CD4-positive, alpha-beta T cell treated with Interleukin-17A for 1 hour (primary cell): ENCODE measurements at places on chromosomes 16 and 17.

GRCh38 chr16:22353191-22353919 is 21.1 kb downstream of the CDR2 start:
- DNase-seq: peak; percentile 45

DNA sequence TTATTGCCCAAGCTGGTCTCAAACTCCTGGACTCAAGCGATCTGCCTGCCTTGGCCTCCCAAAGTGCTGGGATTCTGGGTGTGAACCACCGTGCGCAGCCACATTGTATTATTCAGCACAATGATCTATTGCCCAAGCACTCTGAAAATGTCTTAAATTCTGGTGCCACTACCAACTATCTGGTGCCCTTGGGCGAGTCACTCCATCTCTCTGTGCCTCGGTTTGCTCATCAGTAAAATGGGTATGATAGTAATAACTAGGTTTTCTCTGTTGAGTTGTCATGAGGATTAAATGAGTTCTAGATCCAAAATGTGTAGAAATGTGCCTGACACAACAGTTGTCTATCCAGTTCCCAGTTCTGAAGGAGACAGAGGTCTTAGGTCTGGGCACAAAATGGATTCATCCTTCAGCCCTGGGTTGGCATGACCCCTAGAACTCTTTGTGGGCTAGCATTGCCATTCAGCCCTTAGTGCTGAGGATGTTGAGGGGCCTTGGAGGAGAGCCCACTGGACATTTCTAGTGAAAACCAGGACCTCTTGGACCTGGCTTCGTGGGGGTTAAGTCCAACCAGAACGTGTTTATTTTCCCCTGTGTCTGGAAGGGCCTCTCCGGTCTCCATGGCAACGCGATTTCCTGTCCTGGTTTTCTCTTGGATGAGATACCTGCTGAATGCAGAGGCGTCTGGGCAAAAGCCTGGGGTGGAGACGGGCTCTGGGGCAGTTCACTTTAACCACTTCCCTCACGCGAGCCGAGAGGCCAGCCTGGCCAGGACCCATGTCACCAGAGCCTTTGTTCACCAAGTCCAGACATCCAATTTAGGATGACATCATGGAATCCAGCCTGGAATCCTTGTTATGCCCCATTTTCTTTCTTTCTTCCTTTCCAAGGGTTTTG is 43.7 kb upstream of the TNRC6A start:
- DNase-seq: no peak

DNA sequence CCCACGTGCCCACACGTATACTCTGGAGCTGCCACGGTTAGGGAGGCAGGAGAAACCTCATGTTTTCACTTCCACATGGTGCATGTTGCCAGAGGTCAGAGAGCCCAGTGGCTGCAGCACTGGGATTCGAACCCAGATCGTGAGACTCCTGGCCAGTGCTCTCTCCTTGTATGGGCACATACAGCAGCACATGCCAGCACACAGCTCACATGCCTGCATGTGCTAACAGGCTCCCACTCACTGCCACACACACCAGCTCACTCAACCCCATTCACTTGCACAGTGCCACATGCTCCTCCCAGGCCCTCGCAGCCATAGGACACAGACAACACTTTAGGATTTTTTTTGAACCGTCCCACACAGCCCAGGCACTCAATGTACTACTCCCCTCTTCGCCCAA is 49.5 kb upstream of the MRPS23 start:
- DNase-seq: no peak

GRCh38 chr17:59277031-59277430 is 54.4 kb upstream of the YPEL2 start:
- DNase-seq: no peak

DNA sequence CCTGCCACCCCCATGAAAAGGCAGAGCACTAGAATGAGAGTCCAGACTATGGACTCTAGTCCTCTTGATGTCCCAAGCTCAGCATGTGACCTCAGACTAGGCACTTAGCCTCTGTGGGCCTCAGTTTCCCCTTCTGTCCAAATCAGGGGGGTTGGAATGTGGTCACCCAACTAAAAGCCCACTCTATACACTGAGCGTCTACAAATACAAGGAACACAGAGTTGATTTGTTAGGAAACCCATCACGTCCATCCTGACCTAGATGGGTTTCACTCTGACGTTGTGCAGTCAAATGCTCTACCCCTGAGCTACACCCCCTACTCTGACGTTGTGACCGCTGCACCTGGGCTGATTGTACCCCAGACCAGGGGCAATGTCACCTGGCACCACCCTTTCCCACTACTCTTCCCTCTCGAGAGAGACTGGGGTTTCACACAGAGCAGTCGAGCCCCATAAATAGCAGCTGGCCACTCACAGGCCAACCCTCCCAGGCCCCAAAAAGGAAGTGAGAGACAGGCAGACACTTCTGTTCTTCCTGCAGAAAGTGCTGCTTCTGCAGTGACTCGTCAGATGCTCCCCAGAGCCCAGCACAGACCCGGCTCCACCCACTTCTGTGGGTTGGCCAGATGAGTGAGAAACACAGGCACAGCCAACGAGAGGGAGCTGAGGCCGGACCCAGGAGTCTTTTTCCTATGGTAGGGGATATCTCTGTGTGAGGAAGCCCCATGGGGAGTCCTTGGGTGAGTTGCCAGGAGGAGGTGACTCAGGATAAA is 16.1 kb upstream of the TNFRSF13B start:
- peak; percentile 60 for DNase-seq

DNA sequence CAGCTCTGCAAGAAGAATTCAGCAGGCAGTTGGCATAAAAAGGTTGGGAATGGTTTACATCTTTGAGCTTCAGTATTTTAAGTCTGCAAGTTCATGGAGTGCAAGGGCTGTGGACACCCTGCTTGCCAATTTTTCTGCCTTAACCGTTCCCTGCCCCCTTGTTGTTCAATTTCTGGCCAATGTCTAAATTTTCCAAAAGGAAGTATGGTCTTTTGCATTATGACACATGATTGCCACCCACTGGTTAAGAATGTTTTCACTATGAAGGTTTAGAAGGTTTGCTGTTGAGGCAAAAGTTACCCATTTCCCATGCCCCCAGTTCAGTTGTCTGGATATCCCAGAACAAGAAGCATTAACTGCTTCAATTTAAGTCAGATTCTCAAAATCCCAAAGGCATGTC is 441.9 kb downstream of the CDH13 start:
- DNase-seq: no peak

GRCh38 chr17:34261568-34262337 is 6.7 kb downstream of the CCL2 start:
- no peak for DNase-seq

DNA sequence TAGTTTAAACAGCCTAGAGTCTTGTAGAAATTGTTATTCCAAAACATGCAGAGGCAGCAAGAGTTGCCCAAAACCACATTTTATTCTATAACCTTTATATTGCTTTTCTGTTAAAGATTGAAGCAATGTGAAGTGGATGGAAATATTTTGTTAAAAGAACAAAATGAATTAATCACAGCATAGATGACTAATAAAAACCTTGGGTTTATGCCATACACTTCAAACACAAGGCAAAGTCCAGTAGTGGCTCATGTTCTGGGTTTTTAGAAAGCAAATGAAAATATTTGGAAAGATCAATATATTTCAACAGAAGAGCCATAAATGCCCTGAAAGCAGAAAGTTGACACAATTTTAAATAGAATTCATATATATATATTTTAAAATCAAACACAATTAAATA is 36.7 kb upstream of the ULK2 start:
- no peak for DNase-seq

- no peak for DNase-seq
Measured at GRCh38 chr16:19137201-19138128, 23.7 kb downstream of the ITPRIPL2 start.

DNA sequence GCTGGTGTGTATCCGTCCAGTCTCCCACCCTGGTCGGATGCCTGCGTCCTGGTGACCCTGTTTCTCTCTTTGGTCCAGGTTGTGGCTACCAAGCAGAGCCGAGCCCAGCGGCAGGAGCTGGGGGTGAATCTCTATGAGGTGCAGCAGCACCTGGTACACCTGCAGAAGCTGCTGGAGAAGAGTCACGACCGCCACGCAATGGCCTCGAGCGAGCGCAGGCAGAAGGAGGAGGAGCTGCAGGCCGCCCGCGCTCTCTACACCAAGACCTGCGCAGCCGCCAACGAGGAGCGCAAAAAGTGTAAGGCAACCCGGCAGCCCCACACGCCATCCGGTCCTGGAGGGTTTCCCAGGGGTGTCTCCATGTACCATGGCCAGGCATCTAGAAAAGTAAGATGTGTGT is 13.5 kb downstream of the CCDC40 start:
- DNase-seq: no peak

- DNase-seq: no peak
Measured at GRCh38 chr16:9378876-9379275, 287.4 kb downstream of the HAPSTR1 start.

- DNase-seq: peak; percentile 62
Measured at GRCh38 chr17:68205808-68206720, 41.8 kb upstream of the AMZ2 start.
